CD4-positive, alpha-beta T cell treated with Interleukin-4 for 1 hour (primary cell): ENCODE measurements at places on chromosomes 11 and 22.

DNA sequence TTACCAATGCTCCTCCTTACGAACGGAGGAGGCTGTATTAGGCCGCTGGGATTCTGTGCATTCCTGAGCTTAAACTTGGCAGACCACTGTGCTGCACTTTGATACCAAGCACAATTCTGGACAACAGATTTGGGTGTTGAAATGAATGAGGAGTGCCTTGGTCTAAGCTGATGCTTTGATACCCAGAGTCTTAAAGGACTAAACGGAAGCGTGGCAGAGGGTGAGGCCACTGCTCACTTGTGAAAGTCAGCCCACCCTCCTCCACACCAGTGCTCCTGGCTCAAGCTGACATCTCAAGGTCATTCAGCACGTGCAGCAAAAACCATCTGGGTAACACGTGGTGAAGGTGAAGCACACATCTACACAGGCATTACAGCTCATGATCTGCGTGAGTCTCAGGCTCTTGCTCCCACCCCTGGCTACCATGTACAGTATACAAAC is 85.9 kb downstream of the MICAL3 start:
- no peak for DNase-seq

DNA sequence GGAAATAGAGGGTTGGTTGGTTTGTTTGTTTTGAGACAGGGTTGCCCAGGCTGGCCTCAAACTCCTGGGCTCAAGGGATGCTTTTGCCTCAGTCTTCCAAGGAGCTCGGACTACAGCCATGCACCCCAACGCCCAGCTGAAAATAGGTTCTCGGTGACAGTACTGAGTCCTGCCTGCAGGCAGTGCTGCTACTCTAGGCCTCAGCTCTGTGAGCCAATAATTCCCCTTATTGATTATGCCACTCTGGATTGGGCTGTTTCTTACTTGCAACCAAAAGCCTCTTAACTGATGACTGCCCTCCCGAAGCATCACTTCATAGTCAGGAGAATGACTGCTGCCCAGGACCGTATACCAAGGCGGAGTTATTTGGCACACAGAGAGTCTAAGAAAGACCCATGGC is 1.2 kb upstream of the C11orf16 start:
- DNase-seq, result no peak

- no peak for DNase-seq
These were observed 5.9 kb downstream of the SCGB1D1 start for GRCh38 chr11:62195945-62196344.

DNA sequence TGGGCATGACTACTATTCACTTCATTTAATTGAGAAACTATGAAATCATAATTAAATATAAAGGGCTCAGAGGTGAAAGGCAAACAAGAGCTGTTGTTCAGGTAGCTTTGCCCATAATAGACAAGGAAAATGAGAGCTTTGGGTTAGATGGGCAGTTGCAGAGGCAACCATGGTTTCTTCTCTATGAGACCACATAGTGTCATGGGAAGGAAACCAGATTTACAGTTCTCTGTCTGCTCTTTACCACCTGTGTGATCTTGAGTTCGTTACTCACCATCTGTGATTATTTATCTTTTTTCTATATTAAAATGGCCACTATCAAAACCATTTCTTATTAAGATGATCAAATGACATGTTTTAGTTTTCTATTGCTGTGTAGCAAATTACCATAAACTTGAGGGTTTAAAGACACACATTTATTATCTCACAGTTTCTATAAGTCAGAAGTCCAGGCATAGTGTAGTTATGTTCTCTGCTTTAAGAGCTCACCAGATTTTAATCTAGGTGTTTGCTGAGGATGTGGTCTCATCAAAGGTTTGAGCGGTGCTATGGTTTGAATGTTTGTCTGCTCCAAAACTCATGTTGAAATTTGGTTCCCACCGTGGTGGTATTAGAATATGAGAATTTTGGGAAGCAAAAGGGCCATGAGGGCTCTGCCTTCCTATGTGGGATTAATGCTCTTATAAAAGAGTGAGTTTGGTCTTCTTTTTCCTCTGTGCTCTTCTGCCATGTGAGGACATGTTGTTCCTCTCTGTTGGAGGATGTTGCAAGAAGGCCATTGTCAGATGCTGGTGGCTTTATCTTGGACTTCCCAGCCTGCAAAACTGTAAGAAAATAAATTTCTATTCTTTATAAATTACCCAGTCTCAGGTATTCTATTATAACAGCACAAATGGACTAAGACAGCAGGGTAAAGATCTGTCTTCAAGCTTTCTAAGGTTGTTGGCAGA is 38.2 kb downstream of the OR2AG2 start:
- no peak for DNase-seq

- no peak for DNase-seq
These were observed 2.5 kb downstream of the PANX1 start for GRCh38 chr11:94131047-94131717.

DNA sequence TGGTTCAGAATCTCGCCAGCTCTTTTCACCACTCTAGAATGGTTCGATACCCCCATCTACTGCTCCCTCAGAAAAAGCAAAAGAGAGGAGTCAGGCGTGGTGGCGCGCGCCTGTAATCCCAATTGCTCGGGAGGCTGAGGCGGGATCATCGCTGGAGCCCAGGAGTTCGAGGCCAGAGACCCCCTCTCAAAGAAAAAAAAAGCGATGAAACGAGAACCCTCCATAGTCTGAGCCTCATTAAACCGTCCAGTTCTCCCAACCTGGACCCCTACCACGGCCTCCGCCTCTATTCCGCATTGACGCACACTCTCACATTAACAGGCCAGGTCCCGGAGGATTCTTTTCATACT is 439 bp downstream of the SPA17 start:
- no peak for DNase-seq

DNA sequence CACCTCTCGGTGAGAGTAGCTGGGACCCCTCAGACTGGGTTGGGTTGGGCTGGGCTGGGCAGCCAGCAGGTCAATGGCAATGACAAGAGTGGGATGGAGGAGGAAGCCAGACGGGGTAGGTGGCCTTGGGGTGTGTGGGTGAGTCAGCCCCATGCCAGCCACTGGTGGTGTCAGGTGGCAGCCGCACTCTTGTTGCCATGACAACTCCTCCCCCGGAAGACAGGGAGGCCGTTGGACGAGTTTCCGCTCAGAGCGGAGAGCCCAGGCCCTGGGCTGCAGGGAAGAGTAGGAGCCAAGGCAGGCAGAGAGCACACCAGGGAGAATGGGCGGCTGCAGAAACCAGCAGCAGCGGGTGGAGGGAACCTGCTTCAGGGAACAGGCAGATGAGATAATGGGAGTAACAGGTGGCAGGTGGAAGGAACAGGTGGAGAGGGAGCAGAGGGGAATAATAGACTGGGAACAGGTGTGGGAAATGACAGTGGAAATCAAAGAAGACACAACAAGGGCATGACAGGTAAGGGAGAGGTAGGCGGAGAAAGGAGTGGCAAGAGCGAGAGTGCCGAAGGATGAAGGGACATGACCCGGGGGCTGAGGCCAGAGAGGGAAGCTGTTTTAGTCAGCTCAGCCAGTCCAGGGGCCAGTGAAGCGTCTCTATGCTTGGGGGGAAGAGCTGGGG is 8.7 kb downstream of the SPTBN2 start:
- peak; percentile 10 for DNase-seq

DNA sequence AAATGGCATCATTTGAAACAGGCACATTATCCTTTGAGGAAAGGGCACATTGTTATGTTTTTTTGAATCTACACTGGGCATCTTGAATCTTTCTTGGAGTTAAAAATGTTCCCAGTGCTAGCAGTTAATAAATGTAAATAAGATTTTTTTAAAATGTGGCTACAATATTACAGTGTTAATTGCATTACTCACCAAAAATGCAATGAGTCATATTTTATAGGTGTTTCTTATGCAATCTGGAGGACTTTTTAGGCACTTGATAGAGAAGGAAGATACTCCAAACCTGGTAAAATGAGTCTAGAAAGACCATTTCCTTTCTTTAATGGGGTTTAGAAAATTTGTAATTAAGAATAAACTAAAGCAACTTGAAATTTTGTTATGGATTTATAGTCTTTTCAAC is 238.0 kb downstream of the METTL15 start:
- DNase-seq, result no peak

- DNase-seq, result no peak
These were observed 5.0 kb downstream of the SEZ6L start for GRCh38 chr22:26174280-26174679.

DNA sequence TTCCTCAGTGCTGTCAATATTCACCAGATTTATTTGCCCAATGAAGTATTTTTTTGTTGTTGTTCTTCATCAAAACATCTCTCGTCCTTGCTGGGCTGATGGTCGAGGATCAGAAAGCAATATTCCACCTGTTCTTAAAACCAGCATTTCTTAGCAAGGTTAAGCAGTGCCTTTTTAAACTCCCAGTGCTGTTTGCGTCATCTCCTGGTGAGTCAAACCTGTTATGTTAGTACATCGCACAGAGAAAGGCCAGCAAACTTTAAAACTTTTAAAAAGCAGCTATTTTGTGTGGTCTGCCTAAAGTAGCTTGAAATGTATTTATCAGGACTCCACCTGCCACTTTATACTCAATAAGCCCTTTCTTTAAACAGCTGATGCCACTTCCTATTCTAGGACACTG is 802.0 kb downstream of the KCNA4 start:
- no peak for DNase-seq

DNA sequence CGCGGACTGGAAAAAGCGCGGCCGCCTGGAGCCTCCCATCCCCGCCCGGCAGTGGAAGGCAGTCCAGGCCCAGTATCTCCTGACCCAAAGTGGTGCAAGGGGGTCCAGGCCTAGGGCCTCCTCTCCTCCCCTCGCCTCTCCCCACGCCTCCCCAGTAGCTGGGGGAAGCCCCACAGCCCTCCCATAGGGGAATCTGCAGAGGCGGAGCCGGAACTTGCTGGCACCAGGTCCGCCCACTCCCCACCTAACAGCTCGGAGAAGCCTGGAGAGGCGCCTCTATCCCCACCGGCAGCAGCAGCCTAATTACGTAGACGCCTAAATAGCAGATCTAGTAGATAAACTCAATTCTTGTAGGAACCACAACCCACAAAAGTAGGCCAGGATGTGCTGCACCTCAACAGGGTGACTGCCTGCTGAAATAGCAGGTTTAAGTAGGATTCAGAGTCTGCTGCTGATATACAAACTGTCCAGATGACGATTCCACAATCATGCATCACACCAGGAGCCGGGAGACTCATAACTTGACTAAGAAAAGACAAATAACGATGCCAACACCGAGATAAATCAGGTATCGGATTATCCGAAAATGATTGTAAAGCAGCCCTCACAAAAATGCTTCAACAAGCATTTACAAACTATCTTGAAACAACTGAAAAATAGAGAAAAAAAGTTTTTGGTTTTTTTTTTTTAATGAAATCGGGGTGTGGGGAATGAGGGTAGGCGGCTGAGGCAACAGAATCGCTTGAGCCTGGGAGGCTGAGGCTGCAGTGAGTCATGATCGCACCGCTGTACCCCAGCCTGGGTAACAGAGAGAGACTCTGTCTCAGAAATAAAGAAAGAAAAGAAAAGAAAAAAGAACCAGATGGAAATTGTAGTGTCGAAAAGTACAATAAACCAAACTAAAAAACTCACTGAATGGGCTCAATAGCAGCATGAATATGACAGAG is 11.4 kb upstream of the BRD1 start:
- peak; percentile 95 for DNase-seq

GRCh38 chr11:130218501-130219070 is 59.0 kb downstream of the ST14 start:
- no peak for DNase-seq

GRCh38 chr11:78469896-78470295 is 52.3 kb upstream of the GAB2 start:
- no peak for DNase-seq
